ENCODE measurements at places on chromosomes 13 and 19. TPM values are rescaled to one million over a fixed set of nuclear protein-coding genes. Genes with fewer than 3 reads are reported as not detected.

The RXFP2 gene
- total RNA-seq = not detected

The HSD17B14 gene
- 2.5 TPM for total RNA-seq

The CPB2 gene
- total RNA-seq = not detected

The FAM216B gene
- not detected for total RNA-seq

The ZNF865 gene
- total RNA-seq = 0.58 TPM

The IGFL1 gene
- not detected for total RNA-seq

The FAM124A gene
- total RNA-seq = 0.96 TPM

The A1BG gene
- total RNA-seq = 14.4 TPM

The SELENOV gene
- not detected for total RNA-seq

The CELF5 gene
- total RNA-seq = not detected

The LSR gene
- total RNA-seq = 0.28 TPM

The EBPL gene
- total RNA-seq = 56.9 TPM

The PGLYRP2 gene
- not detected for total RNA-seq

The SH3GL1 gene
- 56.7 TPM for total RNA-seq

The HCST gene
- 0.56 TPM for total RNA-seq

The NLRP7 gene
- total RNA-seq = not detected

The PRR22 gene
- under 0.01 TPM for total RNA-seq

The LRG1 gene
- not detected for total RNA-seq

The CRB3 gene
- not detected for total RNA-seq

The ZIC5 gene
- not detected for total RNA-seq

The ZNF382 gene
- 3.8 TPM for total RNA-seq

The ZNF729 gene
- total RNA-seq = under 0.01 TPM

The GSX1 gene
- total RNA-seq = not detected

The KIR3DL2 gene
- total RNA-seq = not detected

The ZNF235 gene
- 2.3 TPM for total RNA-seq

The ZNF813 gene
- 4.2 TPM for total RNA-seq
